NCI-H1436 (cell line): ENCODE measurements at places on chromosomes 2 and 18.

DNA sequence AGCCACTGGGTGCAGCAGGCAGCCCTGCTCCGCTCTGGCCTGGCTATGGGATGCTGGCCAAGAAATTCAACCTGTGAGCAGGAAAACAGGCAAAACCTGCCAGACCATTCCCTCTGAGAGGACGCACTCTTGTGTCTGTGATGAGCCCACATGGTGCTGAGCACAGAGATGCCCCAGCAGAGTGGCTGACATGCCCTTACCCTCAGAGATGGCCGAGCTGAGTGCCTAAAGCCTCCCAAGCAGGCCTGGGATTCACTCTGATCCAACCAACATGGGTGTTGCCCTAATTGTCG is 34.3 kb upstream of the TAF1B start:
- no peak for DNase-seq

DNA sequence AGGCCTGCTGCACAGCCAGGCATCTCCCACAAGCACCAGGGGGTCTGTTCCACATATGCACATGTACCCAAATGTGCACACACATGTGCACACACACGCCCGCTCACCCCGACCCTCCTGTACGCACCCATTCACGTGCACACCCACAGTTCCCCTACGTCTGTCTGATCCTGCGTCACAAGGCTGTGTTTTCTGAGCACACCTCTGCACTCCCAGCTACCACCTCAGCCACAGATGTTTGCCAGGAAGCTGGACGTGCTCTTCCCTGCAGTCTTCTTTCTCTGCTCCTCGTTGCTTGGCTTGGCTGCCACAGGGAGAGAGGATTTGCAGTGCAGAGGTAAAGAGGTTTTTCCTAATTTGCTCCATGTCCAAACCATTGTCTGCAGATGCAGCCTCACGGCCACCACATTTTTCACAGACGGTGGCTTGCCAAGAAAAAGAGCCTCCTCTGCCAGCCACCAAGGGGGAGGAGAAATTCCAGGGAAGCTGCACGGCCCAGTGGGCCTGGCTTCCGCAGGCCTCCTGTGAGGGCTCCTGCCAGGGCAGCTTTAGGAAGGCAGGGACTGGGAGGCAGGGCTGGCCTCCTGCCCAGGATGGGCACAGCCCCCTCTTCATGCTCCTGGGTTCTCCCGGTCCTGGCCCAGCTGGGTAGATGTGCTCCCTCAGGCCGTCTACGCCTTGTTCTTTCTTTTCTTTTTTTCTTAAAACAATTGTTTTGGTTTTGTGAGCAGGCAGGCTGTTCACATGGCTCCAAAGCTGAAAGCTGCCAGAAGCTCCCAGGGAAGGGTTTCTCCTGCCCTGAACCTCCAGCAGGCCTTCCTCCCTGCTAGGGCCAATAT is 29.3 kb upstream of the HS6ST1 start:
- no peak for DNase-seq

GRCh38 chr2:16238001-16238761 is 297.8 kb downstream of the MYCN start:
- DNase-seq = no peak

DNA sequence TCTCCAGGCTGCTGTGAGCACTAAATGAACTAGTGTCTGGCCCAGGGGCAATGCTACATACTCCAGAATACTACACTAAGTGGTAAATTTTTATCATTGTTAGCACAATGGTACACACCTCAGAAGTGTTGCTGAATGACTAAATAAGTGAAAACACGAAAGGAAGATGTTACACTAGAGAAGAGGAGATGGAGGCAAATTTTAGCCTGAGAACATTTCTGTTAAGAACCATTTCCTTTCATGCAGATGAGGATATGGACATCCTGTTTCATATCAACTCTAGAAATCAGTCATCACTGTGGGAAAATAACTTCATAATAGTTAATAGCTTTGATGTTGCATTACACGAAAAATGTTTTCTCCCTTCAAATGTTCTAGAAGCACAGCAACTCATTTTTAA is 117.6 kb upstream of the STK17B start:
- no peak for DNase-seq

DNA sequence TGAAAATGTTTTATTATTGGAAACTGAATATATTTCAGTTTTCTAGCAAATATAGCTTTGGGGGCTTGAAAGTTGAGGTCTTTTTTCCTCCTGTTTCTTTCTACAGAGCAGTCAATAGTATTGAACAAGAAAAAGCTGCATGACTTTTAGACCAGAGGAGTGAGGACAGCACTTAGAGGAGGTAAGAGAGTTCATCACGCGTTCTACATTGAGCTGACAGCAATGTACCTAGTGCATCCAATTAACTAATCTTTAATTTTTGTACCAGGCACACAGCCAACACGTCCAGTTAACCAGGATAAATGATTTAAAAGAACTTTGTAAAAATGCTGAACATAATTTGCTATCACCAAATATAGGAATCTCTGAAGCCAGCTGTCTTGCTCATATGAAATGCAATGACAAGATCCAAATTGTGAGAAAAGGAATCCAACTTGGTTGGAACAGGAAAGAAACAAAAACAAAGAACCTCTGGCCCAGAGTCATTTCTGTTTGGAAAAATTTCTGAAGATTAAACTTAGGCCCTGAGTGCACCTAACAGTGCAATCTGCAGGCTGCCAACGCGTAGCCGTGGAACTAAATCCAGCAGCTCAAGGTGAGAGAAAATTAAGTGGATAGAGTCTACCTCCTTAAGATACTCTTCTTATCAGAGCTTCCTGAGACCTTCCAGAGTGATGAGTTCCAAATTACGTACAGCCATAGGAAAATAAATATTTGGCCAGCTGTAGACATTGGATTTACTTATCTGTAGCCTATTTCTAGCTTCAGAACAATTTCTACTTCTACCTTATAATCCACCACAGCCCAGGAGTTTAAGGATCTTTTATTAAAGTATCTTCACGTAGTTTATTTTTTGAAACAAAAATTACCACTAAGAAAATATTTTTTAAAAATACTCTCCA is 20.6 kb upstream of the SPTBN1 start:
- no peak for DNase-seq

GRCh38 chr18:35808796-35809195 is 163.7 kb upstream of the RMP24 start:
- no peak for DNase-seq

- no peak for DNase-seq
Observed at GRCh38 chr18:23194997-23195957, 60.0 kb downstream of the CABLES1 start.

DNA sequence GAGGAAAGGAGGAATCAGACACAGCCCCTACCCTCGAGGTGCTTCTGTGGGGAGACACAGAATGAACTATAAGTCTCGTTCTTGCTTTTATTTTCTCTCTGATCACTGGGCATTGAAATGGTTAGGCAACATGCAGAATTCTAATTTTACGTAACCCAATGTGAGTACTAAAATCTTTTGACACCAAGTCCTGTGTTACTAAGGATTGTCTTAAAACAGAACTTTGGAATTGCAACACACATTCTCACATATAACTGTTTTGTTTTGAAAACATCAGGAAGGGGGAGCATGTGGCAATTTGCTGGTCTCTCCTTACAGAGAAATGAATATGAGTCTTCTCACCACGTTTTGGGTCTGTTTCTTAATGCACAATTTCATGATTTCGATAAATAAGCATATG is 23.6 kb upstream of the SULT1C4 start:
- DNase-seq = no peak

GRCh38 chr2:238988752-238989151 is 140.9 kb downstream of the TWIST2 start:
- no peak for DNase-seq

DNA sequence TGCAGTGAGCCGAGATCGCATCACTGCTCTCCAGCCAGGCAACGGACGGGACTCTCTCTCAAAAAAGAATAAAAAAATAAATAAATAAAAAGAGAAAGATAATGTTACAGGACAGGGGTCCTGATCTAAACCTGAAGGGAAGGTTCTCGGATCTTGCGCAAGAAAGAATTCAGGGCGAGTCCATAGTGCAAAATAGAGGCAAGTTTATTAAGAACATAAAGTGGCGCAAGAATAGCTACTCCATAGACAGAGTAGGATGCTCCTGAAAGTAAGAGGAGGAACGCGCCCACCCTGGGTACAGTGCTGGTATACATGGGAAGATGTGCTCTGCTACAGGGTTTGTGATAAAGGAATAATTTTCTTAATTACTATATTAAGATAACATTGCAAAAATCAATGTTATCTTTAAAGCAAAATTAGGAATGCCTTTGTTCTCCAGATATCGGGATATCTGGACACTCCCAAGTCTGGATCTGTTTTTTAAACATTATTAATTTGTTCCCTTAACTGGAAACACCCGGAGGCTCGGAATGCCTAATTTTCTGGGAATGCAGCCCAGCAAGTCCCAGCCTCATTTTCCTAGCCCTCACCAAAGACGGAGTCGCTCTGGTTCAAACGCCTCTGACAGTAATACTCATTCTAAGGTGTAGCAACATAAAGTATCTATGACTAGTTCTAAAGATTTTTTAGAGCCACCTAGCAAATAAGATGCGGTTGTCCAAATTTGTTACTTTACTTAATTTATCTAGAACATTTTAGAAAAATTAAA is 38.8 kb downstream of the ACSL3 start:
- DNase-seq = no peak

DNA sequence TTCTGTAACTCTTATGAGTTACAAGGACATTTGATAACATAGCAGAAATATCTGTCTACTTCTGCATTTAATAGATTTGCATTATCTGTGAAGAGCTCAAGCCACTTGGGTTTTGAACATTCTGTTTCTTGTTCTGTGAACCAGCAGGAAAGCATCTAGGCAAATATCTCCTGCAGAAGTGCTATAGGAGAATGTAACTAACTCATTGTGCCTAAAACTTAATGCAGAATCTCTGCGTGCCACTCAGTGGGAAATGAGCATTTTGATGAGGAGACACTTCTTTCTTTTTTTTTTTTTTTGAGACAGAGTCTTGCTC is 63.5 kb downstream of the MYOM1 start:
- no peak for DNase-seq

DNA sequence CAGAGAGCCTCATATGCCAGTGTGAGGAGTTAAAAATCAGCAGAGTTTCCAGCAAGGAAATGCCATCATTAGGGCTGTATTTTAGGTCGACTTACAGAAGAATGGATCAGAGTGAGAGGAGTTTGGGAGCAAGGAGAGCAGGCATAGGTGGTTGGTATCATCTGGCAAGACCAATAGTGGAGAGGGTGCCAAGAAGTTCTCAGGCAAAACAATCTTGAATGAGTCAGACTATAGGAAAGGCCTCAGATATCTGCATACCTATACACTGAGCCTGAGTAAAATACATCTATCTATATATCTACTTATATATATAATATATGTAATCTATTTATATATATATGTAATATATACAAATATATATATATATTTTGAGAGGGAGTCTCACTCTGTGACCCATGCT is 57.3 kb downstream of the TMEFF2 start:
- DNase-seq = no peak

- peak; percentile 28 for DNase-seq
Observed at GRCh38 chr18:1075322-1075721, 170.7 kb downstream of the ADCYAP1 start.

DNA sequence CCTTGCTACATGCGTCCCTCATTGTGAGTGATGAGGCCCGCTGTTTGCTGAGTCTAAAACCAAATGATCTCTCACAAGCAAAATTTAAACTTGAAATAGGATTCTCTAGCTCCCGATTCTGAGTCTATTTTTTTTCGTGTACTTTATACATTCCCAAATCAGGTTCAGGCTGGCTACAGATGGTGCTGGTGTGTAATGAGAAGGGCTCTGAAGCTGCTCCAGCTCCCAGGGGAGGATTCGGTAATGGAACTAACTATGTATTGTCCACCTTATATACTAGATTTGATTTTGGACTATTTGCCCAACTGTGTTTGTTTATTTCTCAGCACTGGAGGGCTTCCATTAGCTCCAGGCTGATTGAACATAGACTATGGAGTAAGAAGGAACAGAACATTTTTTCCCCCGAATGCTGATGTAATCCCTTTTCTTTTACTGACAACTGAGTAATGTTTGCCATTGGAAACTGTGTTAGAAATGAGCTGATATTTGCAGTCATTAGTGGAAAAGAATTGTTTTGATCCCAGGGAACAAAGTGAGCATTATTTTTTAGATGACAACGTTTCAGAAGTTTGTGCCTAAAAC is 274.0 kb upstream of the FIGN start:
- peak; percentile 71 for DNase-seq

- no peak for DNase-seq
Observed at GRCh38 chr2:205403244-205403825, 279.0 kb upstream of the NRP2 start.

- DNase-seq = no peak
Observed at GRCh38 chr2:74851191-74851566, 17.3 kb downstream of the HK2 start.

- DNase-seq = no peak
Observed at GRCh38 chr2:219844401-219845091, 217.1 kb downstream of the SLC4A3 start.

DNA sequence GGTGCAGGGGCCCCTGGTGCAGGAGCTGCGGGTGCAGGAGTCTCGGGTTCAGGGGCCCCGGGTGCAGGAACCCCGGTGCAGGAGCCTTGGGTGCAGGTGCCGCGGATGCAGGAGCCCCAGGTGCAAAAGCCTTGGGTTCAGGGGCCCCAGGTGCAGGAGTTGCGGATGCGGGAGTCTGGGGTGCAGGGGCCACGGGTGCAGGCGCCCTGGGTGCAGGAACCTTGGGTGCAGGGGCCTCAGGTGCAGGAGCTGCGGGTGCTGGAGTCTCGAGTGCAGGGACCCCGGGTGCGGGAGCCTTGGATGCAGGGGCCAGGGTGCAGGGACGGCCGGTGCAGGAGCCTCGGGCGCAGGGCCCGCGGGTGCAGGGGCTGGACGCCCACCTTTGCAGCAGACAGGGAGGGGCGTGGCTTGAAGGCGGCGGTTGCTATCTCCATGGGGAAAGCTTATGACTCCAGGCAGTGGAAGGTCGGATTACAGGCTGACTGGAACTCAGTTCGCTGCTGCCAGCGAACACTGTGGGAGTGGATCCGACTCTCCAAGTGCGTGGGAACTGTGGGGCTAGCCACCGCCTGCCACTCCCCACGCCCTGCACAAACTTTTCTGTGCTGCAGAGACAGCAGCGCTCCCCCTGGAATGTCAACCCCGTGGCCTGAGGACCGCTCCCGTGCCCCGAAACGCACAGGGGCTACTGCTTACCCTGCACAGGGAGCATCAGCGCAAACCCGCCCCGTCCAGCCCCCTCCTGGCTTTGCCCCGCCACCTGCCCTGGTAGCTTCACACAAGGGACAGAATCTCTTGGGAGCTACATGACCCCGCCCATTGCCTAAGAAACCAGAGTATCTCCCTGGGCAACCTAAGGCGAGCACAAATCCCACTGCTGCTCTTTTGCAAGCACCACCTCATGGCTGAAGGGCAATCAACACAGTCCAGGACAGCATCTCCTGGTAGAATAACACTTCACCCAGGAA is 40.3 kb downstream of the COPS9 start:
- DNase-seq = no peak

DNA sequence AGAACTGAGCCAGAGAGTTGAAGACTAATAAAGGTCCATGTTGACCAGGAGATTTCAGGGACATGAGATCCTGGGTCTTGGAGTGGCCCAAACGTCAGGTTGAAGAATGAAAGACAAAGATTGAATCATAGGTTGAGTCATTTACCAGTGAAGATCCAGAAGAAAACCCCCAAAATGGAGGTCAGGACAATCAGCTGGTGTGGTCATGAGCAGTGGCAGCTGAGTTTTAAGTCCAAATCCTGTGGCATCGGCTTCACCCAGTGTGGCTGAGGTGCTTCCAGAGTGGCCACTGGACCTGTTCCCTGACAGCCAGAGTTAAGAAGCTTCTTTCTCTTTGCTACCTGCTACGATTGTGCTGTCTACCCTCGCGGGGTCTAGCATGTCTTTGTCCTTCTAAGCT is 234.0 kb downstream of the BCL2 start:
- no peak for DNase-seq

GRCh38 chr2:198756166-198756565 is 701.6 kb downstream of the SATB2 start:
- DNase-seq = no peak

GRCh38 chr2:39930175-39930917 is 151.3 kb upstream of the THUMPD2 start:
- no peak for DNase-seq
